Astrocyte (in vitro differentiated cells and primary cell): ENCODE measurements at places on chromosomes 1 and 21. TPM values are rescaled to one million over a fixed set of nuclear protein-coding genes. Genes with fewer than 3 reads are reported as not detected.

Gene ACTL8
- total RNA-seq, result 1.3 and 2.0 TPM in 2 replicates

Gene KCNK2
- 0.16 TPM in 1 of 2 replicates, not detected in the other for total RNA-seq

Gene WDR64
- not detected in 2 replicates for total RNA-seq

Gene DPT
- not detected in 2 replicates for total RNA-seq

Gene PRSS38
- total RNA-seq, result not detected in 2 replicates

Gene ANGPTL3
- not detected in 2 replicates for total RNA-seq

Gene CDC42BPA
- total RNA-seq, result 31.2 and 34.5 TPM in 2 replicates

Gene SMCP
- total RNA-seq, result not detected in 2 replicates

Gene OR2T33
- not detected in 2 replicates for total RNA-seq

Gene FCER1G
- 0.68 and 0.91 TPM in 2 replicates for total RNA-seq

Gene GSTM1
- total RNA-seq, result not detected in 2 replicates

Gene SLAMF1
- not detected in 2 replicates for total RNA-seq

Gene ALDH4A1
- 10.4 and 13.8 TPM in 2 replicates for total RNA-seq

Gene UMODL1
- total RNA-seq, result 0.10 TPM in 1 of 2 replicates, not detected in the other

Gene CYP4A11
- total RNA-seq, result not detected in 2 replicates

Gene ABCA4
- 0.14 and 0.20 TPM in 2 replicates for total RNA-seq

Gene NR5A2
- total RNA-seq, result 0.12 and 0.39 TPM in 2 replicates

Gene PRKAA2
- total RNA-seq, result 1.6 and 2.4 TPM in 2 replicates

Gene AMY1C
- not detected in 2 replicates for total RNA-seq

Gene GJC2
- total RNA-seq, result 1.1 and 1.4 TPM in 2 replicates

Gene RASAL2
- total RNA-seq, result 44.2 and 45.3 TPM in 2 replicates

Gene TMCO2
- not detected in 2 replicates for total RNA-seq

Gene CELA3A
- total RNA-seq, result not detected in 2 replicates

Gene SPRR2G
- total RNA-seq, result not detected in 2 replicates

Gene AZIN2
- 10.1 and 15.6 TPM in 2 replicates for total RNA-seq

Gene TMEM59
- total RNA-seq, result 315 and 386 TPM in 2 replicates

Gene RNF186
- total RNA-seq, result not detected in 2 replicates

Gene EPB41
- total RNA-seq, result 13.9 and 14.2 TPM in 2 replicates

Gene OLFM3
- total RNA-seq, result 0.11 TPM in 1 of 2 replicates, not detected in the other

Gene SPRR1A
- not detected in 2 replicates for total RNA-seq

Gene SRSF4
- 48.2 and 52.6 TPM in 2 replicates for total RNA-seq

Gene PROK1
- total RNA-seq, result not detected in 2 replicates

Gene ADGRL2
- 103 and 126 TPM in 2 replicates for total RNA-seq

Gene MIS18A
- 6.5 and 8.0 TPM in 2 replicates for total RNA-seq

Gene CHI3L2
- 0.65 TPM in 1 of 2 replicates, not detected in the other for total RNA-seq

Gene INTS11
- total RNA-seq, result 75.9 and 84.8 TPM in 2 replicates

Gene ACTN2
- 0.89 and 0.99 TPM in 2 replicates for total RNA-seq

Gene MARK1
- total RNA-seq, result 4.7 and 10.8 TPM in 2 replicates

Gene CHODL
- total RNA-seq, result 0.36 and 0.38 TPM in 2 replicates

Gene KIF26B
- total RNA-seq, result 6.8 and 11.4 TPM in 2 replicates

Gene ITLN1
- total RNA-seq, result not detected in 2 replicates

Gene IQCC
- 0.87 and 1.0 TPM in 2 replicates for total RNA-seq

Gene FAM72A
- 8.4 and 8.8 TPM in 2 replicates for total RNA-seq

Gene NCF2
- total RNA-seq, result 4.3 and 4.9 TPM in 2 replicates

Gene LRRC8D
- total RNA-seq, result 34.1 and 36.9 TPM in 2 replicates

Gene OR14K1
- not detected in 2 replicates for total RNA-seq

Gene SELL
- total RNA-seq, result 0.54 and 1.5 TPM in 2 replicates

Gene GPR61
- total RNA-seq, result not detected in 2 replicates

Gene LCE3E
- not detected in 2 replicates for total RNA-seq

Gene TMEM35B
- total RNA-seq, result 15.6 and 17.0 TPM in 2 replicates

Gene SLC16A1
- 140 and 153 TPM in 2 replicates for total RNA-seq

Gene LCE6A
- total RNA-seq, result not detected in 2 replicates

Gene DRAXIN
- 0.79 and 1.7 TPM in 2 replicates for total RNA-seq

Gene GSTM4
- 4.4 and 4.6 TPM in 2 replicates for total RNA-seq
